B cell (primary cell): ENCODE measurements at places on chromosomes 3 and 15. TPM values are rescaled to one million over a fixed set of nuclear protein-coding genes. Genes with fewer than 3 reads are reported as not detected.

PTH1R gene
- not detected in 2 replicates for total RNA-seq

ZKSCAN7 gene
- total RNA-seq, result 8.0 and 8.5 TPM in 2 replicates

ZNF620 gene
- 5.3 and 6.6 TPM in 2 replicates for total RNA-seq

LXN gene
- total RNA-seq, result 5.1 and 7.9 TPM in 2 replicates

CRYBG3 gene
- 2.0 and 2.2 TPM in 2 replicates for total RNA-seq

DNA sequence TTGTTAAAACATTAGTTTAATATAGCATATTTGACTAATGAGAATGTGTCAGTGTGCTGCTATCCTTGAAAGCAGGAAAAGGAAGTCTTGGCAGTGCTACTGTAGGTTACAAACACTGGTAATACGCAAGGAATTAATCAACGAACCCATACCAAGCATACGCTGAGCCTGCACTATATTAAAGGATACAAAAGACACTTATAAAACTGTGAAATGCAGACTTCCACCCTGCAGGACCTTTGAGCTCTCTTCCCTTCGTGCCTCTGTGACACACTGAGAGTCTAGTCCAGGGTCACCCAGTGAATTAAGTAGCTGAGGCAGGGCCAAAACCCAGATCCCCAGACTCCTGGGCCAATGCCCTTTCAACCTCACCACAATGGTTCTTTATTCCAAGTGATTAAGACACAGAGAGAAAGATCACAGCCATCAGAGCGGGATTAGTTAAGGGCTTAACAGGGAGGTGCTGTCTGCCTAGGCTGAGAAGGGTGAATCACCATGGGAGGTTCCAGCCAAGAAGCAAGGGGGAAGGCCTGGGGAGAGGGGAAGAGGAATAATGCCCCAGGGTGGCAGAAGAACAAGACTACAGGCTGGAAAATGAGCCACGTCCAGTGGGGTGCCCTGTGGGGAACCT lies 6.8 kb downstream of the ANXA2 start:
- no peak overlapping the region for H3K4me3 ChIP-seq
- peaks cover 10% of the 10 kb centered on the region for H3K4me1 ChIP-seq
- no peaks in the 10 kb centered on the region for H3K27me3 ChIP-seq
- peaks cover 4% of the 10 kb centered on the region for H3K36me3 ChIP-seq
- H3K27ac ChIP-seq, result no peak overlapping the region

DNA sequence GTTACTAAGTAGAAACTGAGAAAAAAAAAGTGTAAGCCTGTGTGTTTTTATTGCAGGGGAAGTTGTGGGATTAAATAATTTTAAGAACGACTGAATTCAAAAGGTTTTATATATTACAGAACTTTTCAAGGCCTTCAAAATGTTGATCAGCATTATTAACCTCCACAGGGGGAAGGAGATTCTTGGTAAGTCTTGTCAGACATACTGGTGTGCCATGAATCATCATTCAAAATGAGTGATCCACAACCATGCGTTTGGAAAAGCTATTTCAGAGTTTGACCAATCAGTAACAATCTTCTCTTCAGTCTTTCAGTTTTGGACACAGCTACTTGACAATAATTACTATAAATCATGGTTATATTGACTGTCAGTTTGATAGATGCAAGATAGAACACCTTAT lies 70.2 kb downstream of the ADAMTS9 start:
- H3K4me1 ChIP-seq, result no peaks in the 10 kb centered on the region
- H3K4me3 ChIP-seq, result no peak overlapping the region
- H3K27ac ChIP-seq, result no peak overlapping the region
- H3K27me3 ChIP-seq, result no peaks in the 10 kb centered on the region

DNA sequence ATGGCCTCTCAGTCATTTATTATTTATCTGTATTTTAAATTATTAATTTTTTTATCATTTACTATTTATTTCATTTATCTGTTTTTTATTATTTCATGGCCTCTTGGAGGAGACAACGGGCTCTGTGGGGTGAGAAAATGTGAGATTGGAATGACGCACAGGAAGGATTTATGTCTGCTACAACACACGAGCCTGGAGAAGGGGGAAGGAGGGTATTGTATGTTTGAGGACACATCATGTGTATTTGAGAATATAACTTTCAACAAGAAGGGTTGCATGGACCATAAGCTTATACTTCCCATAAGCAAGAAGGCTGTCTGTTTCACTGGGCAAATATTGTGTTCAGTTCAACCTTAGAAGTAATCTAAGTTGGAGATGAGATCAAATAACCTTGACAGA lies 31.7 kb downstream of the LSM3 start:
- no peak overlapping the region for H3K4me3 ChIP-seq
- no peaks in the 10 kb centered on the region for H3K36me3 ChIP-seq
- no peak overlapping the region for H3K27ac ChIP-seq
- no peaks in the 10 kb centered on the region for H3K4me1 ChIP-seq
- H3K27me3 ChIP-seq, result no peaks in the 10 kb centered on the region
